ENCODE measurements at places on chromosomes 6 and 20.

DNA sequence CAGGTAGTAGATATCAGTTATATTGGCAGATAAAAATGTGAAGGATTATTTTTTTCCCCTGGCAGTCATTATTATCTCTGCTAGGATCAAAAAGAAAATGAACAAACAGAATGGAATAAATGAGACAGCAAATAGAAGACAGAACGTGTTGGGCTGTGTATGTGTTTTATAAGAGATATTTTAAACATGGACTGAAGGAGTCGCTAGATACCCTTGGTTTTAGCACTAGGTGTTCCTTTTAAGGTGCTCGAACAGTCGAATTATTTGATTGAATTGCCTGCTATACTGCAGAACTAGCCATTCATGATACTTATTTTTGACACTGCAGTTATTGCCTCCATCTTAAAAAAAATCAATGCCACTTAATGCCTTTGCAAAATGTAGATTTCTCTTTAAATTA lies 3.7 kb downstream of the GRIK2 start:
- DNase-seq, result no peak

DNA sequence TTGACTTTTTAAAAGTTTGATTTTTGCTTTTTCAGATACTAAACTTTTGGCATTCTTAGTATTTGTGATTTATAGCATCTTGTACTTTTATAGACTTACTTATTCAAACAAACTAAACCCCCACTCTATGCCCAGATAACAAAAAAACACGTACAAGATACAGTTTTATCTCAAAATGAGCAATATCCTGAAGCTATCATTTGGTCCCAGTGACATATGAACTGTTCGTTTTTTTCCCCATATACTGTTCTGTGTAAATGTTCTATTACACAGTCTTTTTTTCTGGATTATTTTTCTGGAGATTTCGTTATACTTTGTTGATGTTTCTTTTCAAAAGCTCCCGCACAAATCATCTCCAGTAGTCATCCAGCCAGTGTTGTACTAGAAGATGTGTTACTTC lies 27.3 kb upstream of the SERINC3 start:
- DNase-seq, result no peak

- DNase-seq, result no peak
Measured at GRCh38 chr6:131946992-131947955, 3.9 kb downstream of the CCN2 start.

GRCh38 chr6:47360388-47360787 lies 50.7 kb upstream of the TNFRSF21 start:
- DNase-seq, result no peak

- no peak for DNase-seq
Measured at GRCh38 chr6:5636210-5637030, 370.3 kb downstream of the NRN1 start.

GRCh38 chr6:42766163-42766670 lies 15.6 kb upstream of the BICRAL start:
- DNase-seq, result no peak

Data from stimulated activated CD4-positive, alpha-beta T cell treated with anti-CD3 and anti-CD28 coated beads, Interleukin-15, amount 100 ng/mL, for 24 hours (primary cell).